ENCODE measurements at places on chromosomes 1 and 21.

DNA sequence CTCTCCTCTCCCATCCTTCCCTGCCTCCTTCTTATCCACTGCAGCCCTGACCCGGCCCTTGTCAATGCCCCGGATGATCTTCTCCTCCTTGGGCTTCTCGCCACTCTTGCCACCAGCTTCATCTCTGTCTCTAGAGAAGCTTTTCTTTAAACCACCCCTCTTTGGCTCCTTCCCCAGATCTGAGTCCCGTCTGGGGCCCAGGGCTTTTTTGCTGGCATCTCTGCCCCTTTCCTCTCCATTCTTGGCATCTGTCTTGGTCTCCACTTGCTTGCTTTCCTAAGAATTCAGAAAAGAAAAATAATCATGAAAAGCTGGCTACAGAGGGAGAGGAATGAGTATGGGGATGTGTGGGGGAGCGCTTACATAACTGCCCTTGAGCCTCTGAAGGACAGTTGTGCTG lies 11.8 kb downstream of the SHISA4 start:
- no peak for DNase-seq

DNA sequence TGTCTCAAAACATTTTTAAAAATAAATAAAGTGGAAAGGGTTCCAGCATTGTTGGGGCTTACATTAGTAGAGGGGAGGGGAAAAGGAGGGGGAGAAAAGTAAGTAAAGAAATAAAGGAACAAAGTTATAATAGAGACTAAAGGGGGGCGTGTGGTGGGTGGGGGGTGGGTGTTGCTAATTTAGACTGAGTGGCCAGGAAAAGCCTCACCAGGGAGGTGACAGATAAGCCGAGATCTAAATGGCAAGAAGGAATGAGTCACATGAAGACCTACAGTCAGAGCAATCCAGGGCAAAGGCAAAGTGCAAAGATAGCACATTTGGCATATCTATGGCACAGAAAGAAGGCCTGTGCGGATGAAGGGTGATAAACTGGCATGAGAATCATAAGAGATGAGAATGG lies 7.5 kb downstream of the MPL start:
- DNase-seq, result no peak

DNA sequence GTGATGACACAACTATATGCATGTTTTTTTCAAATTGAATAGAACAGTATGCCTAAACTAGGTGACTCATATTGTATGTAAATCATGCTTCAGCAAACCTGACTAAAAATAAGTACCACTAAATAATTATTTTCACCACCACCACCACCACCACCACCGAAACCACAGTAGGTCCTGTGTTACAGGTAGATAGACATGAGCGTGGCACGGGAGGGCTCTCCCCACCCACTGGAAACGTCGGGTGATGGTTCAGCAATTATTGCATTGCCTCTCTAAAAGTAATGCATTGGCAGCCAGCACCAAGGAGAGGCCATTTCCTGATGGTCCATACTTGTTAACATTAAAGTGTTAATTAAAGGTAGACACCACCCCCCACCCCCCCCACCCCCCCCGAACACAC lies 297.0 kb upstream of the NCAM2 start:
- no peak for DNase-seq

DNA sequence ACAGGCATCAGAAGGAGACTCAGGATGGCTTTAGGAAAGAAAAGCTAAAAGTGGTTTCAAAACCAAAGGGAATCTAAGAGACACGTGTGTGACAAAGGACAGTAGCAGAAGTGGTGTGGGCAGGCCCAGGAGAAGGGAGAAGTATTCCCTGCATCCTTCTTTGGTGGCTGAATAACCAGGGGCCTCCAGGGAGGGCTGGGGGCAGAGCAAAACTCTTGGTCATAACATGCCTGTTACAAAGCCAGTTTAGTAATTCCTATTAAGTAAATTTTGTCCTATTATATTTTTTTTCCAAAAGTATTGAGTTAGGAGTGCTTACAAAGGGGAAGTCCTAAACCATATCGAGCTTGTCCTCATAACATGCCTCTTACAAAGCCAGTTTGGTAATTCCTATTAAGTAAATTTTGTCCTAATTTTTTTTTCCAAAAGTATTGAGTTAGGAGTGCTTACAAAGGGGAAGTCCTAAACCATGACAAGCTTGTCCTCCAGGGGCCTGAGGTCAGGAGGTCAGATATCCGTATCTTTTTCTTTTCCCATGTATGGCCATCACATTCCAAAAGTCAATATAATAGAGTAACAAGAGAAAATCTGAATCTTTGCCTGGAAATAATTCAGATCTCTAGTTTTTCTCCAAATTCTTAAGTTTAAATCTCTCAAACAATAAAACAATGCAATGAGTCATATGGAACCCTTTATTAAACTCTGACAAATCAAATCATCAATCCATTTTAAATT lies 509.2 kb downstream of the LTN1 start:
- DNase-seq, result no peak

DNA sequence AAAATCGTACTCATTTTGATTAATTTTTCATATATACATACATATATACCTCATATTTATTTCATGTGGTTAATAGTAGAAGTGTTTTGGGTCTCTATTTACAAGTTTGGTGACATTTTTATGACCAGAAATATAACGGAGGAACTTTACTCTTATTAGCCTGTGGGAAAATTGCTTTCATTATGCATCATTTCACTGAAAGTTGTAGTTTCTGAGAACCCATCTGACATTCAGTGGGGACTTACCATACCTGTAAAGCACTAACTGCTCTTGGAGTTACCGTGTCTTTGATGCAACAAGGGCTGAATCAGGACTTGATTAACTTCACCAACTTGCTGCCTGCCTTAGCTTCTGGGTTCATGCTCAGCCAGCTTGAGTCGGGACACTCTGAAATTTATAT lies 49.9 kb upstream of the ITPKB start:
- DNase-seq, result no peak

DNA sequence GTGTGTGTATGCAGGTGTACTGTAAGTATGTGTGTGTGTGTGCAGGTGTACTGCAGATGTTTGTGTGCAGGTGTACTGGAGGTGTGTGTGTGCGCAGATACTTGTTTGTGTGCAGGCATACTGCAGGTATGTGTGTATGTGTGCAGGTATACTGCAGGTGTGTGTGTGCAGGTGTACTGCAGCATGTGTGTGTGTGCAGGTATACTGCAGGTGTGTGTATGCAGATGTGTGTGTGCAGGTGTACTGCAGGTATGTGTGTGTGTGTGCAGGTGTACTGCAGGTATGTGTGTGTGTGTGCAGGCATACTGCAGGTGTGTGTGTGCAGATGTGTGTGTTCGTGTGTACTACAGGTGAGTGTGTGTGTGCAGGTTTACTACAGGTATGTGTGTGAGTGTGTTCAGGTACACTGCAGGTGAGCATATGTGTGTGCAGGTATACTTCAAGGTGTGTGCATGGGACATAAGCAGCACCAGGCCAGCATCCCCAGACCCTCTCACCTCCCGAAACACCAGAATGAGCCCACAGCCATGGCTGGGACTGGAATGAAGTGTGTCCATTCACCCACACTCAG lies 97.5 kb downstream of the DMRTB1 start:
- no peak for DNase-seq

DNA sequence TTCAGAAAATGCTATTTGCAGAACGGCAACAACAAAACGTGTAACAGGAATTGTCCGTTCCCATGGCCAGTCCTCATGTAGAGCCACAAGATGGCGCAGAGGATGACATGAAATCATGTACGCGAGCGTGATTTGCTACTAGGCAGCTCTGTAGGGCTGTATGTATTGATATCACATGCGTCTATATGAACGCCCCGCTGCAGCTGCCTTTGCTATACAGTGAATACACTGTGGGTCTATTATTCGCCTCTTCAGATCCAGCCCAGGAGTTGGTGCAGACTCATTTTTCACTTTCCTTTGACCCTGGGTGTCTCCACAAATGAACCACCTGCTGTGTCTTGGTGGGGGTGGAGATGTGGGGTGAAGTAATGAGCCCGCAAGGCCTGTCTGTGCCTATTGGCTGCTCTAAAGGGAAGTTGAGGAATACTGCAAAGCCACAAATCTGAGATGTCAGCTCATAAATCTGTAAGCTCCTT lies 361.5 kb downstream of the KIF26B start:
- DNase-seq, result no peak

- DNase-seq, result no peak
These were observed 63.0 kb downstream of the RHBG start for GRCh38 chr1:156431769-156432668.

DNA sequence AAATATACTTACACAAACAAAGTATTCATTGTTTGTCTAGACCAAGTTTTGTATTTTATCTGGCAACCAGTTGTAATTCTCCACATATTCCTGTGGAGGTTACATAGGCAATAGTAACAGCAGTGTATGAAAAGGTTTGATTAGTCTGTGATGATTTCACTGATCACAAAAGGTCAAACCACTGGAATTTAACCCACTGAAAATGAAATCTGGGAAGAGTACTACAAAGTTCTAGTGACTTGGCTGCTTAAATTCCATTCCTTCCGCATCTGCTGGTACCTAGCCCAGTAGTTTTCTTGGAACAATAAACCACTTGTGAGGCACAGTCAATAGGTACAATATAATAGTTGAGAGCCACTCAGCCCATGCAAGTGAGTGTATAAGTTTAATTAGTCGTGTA lies 205.4 kb downstream of the NFIA start:
- no peak for DNase-seq

DNA sequence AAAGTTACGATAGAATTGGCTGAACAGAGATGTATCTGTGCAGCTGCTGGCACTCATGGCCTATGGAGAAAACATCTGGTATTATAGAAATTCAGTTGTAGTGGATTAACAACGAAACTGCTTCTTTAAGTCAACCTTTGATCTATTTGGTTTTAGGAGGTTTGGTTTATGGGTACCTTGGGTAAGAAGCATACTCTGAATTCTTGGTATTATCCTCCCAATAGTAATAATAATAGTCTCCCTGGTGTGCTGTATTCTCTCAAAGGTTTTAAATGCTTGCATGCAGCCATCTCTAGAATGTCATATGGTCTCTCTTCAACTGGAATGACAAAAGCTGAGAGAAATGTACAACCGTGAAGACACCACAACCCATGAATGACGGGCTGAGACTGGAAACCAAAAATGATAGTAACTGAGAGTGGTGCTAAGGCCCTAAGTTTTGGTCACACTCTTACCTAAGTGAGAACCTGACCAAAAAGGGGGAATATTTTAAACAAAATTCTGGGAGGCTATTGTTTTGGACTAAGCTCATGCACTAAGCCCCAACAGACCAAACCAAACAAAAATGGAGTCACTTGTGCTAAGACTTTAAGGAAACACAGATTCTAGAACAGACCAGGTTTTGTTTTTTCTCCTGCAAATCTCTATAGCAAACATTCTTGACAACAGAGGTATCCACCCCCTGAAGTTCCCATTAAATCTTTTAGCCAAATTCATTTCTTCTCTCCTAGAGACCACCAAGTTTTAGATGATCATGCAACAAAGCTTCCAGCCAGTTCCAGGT lies 17.6 kb upstream of the TMEM61 start:
- no peak for DNase-seq

GRCh38 chr1:155069551-155070157 lies 6.1 kb downstream of the EFNA4 start:
- no peak for DNase-seq

DNA sequence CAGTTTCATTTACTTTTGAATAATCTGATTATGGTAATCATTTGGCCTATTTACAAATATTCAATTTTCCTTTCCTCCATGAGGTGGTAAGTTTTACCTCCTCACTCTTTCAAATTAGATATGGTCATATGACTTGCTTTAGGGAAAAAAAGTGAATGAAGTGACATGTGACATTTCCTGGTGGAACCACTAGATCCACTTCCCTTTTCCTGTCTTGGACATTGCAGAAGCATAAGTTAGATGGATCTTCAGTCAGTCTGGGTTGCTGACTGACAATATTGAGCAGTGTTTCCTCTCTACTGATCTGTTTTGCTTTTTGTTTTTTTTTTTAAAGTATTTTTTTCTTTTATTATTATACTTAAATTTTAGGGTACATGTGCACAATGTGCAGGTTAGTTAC lies 481.1 kb upstream of the PTBP2 start:
- no peak for DNase-seq

- no peak for DNase-seq
These were observed 16.4 kb upstream of the CPT2 start for GRCh38 chr1:53180226-53180625.

DNA sequence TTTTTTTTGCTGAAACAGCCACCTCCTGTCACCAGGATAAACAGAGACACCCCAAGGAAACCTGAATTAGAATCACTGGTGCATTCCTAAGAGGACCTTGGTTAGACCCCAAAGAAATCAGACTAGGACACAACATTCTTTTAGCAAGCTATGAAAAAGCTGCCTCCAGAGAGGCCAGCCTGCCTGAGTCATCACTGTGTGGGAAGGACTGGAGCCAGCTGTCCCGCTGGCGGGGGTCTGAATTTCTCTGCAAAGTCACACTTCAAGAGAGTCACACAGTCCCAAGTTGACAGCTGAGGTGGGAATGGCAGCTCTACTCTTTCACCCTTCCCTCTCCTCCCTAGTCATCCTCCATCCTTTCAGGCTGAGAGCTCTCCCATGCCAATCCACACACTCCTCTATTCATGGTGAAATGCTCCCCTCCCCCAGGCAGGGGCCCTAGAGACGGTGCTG lies 405.0 kb upstream of the POU3F1 start:
- no peak for DNase-seq

GRCh38 chr1:109379422-109379821 lies 18.3 kb downstream of the SORT1 start:
- DNase-seq, result no peak

DNA sequence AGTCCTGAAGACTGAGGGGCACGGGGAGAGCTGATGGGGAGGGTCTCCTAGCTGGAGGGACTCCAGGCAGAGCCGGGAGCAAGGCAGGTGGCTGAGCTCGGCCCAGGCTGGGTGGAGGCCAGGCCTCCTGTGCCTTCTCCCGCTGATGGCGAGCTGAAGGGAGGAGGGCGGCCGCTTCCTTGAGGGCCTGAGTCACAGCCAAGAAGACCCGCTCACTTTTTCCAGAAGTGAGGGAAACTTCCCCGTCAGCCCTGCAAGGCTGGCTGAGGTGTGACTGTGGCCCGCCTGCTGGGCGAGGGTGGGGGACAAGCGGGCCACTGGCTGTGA lies 1.7 kb upstream of the VWA1 start:
- no peak for DNase-seq
